ENCODE measurements at places on chromosomes 7 and 10. TPM values are rescaled to one million over a fixed set of nuclear protein-coding genes. Genes with fewer than 3 reads are reported as not detected.

DNA sequence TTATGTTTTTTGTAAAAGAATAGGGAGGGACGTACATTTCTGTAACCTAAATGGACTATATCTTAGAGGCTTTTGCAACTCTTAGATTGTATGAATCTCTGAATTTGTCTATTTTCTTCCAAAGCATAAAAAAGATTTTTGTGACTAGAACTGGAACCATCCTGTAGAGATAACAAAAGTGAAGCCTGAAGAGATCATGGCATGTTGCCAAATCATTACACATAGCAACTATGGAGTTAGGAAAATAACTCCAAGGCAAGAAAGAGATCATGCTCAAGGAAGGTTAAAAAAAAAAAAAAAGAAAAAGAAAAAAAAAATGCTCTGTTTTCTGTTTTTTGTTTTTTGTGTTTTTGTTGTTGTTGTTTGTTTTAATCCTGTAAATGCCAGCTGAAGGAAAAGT is 567.7 kb upstream of the ZWINT start:
- no peaks in the 10 kb centered on the region for H3K36me3 ChIP-seq
- peak; percentile 39 for DNase-seq
- H3K4me3 ChIP-seq = no peak overlapping the region
- H3K27me3 ChIP-seq = no peaks in the 10 kb centered on the region
- no peaks in the 10 kb centered on the region for H3K4me1 ChIP-seq
- H3K27ac ChIP-seq = no peak overlapping the region

DNA sequence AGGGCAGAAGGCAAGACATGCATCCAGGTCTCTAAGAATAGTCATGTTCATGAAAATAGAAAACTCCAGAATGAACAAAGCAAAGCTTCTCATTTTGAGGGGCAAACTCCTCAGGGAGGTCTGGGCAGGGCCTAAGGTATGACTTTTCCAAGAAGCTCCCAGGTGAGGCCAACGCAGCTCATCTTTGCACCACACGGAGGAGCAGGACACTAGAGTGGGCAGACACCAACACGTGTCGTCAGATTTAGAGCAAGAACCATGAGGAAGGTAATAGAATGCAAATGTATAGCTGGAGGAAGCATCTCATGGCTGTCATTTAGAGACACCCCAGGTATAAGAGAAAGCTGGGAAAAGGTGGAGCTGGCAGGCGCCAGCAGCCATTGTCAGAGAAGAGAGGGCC is 95.7 kb downstream of the WDFY4 start:
- H3K4me3 ChIP-seq = no peak overlapping the region
- H3K27me3 ChIP-seq = no peaks in the 10 kb centered on the region
- H3K27ac ChIP-seq = no peak overlapping the region
- no peaks in the 10 kb centered on the region for H3K4me1 ChIP-seq

GRCh38 chr10:127973791-127974311 is 66.9 kb downstream of the PTPRE start:
- H3K27me3 ChIP-seq = no peaks in the 10 kb centered on the region
- H3K4me3 ChIP-seq = no peak overlapping the region
- H3K36me3 ChIP-seq = no peaks in the 10 kb centered on the region
- no peak for DNase-seq

- H3K4me1 ChIP-seq = no peaks in the 10 kb centered on the region
- no peaks in the 10 kb centered on the region for H3K36me3 ChIP-seq
- peaks cover 11% of the 10 kb centered on the region for H3K27me3 ChIP-seq
- no peak overlapping the region for H3K4me3 ChIP-seq
Measured at GRCh38 chr7:25918731-25919130, 233.3 kb upstream of the NFE2L3 start.

DNA sequence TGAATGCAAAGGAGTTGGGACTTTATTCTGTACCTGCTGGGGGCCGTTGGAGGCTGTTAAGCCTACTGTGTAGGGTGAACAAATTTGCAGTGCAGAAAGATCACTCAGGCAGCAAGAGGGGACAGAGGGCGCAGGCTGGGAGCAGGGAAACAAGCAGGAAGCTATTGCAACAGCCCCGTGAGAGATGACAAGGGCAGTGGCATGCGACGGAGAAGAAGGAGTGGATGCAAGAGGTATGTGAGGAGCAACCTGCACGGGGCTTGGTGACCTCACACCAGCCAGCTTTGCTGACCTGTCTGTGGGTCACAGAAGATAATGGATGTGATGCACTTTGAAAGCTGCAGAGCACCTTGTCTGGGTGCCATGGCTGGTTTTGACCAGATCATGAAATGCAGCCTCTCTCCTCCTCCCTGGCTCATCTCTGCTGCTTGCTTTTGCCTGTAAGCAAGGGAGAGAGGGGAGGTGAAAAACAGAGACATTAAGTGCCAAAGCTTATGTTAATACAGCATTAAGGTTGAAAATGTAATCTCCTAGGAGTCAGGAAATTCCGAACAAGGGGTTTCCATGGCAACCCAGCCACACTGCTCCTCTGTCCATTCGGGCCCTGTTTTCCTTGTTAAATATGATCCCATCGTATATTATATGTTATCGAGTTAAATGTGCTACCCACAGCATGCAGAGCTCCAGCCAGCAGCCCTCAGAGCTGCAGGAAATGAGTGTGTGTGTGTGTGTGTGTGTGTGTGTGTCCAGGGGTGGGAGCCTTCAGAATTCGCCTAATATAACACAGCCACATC is 314.3 kb upstream of the ZMIZ1 start:
- H3K4me1 ChIP-seq = peaks cover 25% of the 10 kb centered on the region
- no peak overlapping the region for H3K4me3 ChIP-seq
- no peaks in the 10 kb centered on the region for H3K27me3 ChIP-seq
- DNase-seq = no peak
- no peak overlapping the region for H3K27ac ChIP-seq

GRCh38 chr10:95536894-95537541 is 24.2 kb downstream of the SORBS1 start:
- no peak overlapping the region for H3K4me3 ChIP-seq
- peak overlapping the region; percentile 87 for H3K27ac ChIP-seq
- no peaks in the 10 kb centered on the region for H3K27me3 ChIP-seq
- DNase-seq = no peak

- DNase-seq = no peak
- H3K4me3 ChIP-seq = no peak overlapping the region
- H3K27ac ChIP-seq = no peak overlapping the region
- no peaks in the 10 kb centered on the region for H3K36me3 ChIP-seq
- H3K4me1 ChIP-seq = peaks cover 4% of the 10 kb centered on the region
Measured at GRCh38 chr10:75646218-75646915, 214.9 kb downstream of the LRMDA start.

GRCh38 chr7:68267486-68267885 is 1270.9 kb downstream of the TYW1 start:
- H3K27me3 ChIP-seq = no peaks in the 10 kb centered on the region
- no peak overlapping the region for H3K4me3 ChIP-seq
- no peaks in the 10 kb centered on the region for H3K36me3 ChIP-seq
- H3K27ac ChIP-seq = no peak overlapping the region

DNA sequence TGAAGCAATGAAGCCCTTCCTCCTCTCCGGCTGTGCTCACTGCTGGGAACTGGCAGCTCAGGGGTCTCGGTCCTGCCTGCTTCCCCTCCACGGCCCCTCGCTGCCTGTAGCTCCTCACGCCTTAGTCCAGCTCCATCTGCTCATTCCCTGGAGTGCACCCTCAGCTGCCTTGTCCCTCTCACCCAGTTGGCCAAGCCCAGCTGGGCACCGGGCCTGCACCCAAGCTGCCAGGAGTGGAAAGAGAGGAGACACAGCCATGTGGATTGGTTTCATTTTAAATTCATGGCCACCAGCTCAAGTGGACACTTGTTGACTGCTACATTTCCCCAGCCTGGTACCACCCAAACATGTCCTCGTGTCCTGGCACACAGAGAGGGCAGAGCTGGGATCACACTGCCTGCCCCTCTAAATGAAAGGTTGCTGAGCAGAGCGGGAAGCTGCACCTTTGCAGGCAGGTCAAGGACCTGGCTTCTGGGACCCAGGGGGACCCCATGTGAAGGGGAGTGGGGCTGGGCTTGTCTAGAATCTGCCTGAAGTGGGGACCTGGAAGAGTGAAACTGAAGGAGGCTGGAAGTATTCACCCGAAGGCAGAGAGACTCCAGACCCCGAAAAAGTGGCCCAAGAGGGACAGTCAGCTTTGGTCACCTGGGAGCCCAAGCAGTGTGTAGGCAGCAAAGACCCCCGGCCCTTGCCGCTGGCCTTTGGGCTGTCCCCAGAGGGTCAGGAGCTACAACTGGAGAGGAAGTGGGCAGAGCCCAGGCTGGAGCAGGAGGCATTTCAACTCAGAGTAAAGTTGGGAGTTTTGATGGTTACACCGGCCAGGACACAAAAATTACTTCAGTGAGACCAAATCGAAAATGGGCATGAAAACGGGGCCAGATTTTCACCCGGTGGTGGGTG is 15.0 kb upstream of the BNIP3 start:
- no peak overlapping the region for H3K4me3 ChIP-seq
- no peaks in the 10 kb centered on the region for H3K36me3 ChIP-seq
- H3K27ac ChIP-seq = peak overlapping the region; percentile 91
- H3K27me3 ChIP-seq = no peaks in the 10 kb centered on the region
- no peak for DNase-seq
- peaks cover 37% of the 10 kb centered on the region for H3K4me1 ChIP-seq

GRCh38 chr7:28358423-28358868 is 53.9 kb upstream of the CREB5 start:
- H3K4me3 ChIP-seq = no peak overlapping the region
- H3K36me3 ChIP-seq = no peaks in the 10 kb centered on the region
- H3K4me1 ChIP-seq = no peaks in the 10 kb centered on the region
- H3K27me3 ChIP-seq = peaks cover 7% of the 10 kb centered on the region
- no peak overlapping the region for H3K27ac ChIP-seq

- peaks cover 24% of the 10 kb centered on the region for H3K4me1 ChIP-seq
- H3K36me3 ChIP-seq = peaks cover 20% of the 10 kb centered on the region
- H3K4me3 ChIP-seq = no peak overlapping the region
- no peak for DNase-seq
- H3K27ac ChIP-seq = no peak overlapping the region
Measured at GRCh38 chr7:151857412-151857811, 19.5 kb downstream of the PRKAG2 start.

DNA sequence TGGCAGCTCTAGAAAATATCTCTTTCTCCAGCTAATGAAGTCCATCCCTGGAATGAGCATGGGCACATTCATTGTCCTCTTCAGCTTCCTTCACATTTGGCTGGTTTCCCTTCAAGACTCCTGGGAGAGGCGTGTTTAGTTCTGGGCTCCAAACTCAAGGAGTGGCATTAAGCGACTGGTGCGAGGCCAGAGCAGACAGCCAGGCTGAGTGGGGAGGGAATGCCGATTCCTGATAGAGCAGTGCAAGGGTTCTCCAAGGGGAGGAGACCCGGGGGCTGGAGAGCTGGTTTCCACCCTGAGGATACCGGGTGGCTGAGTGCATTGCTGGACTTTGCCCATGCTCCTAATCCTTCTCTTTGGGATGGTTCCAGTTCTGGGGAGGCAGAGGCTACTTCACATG is 372.1 kb downstream of the RPS24 start:
- no peak for DNase-seq
- peaks cover 23% of the 10 kb centered on the region for H3K27me3 ChIP-seq
- H3K36me3 ChIP-seq = no peaks in the 10 kb centered on the region
- no peak overlapping the region for H3K27ac ChIP-seq
- H3K4me3 ChIP-seq = no peak overlapping the region

DNA sequence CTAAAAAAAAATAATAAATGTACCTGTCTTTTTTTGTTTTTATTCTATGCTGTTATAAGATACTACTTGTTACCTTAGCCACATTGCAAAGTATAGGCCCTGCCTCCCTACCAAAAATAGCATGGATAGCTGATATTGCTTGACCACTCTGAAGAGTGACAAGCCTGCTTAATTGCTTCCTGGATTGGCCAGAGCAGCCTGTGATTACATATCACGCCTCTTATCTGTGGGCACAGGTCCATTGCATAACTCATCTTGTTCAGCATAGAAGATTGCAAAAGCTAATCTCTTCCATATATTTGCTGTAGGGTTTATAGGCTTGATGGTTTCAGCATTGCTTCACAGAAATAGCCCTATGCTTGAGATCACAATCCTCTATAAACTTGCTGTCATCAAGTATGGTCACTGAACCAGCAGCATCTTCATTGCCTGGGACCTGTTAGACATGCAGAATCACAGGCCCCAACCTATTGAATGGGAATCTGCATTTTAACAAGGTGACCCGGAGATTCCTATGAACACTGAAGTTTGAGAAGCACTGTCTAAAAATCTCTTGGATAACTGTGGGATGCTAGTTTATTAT is 280.8 kb upstream of the CDC14C start:
- H3K27ac ChIP-seq = no peak overlapping the region
- H3K36me3 ChIP-seq = no peaks in the 10 kb centered on the region
- H3K4me1 ChIP-seq = no peaks in the 10 kb centered on the region
- no peak for DNase-seq
- H3K4me3 ChIP-seq = no peak overlapping the region

Gene GRID2IP
- total RNA-seq = not detected

Gene C10orf71
- not detected for total RNA-seq

Gene AP4M1
- 84.4 TPM for total RNA-seq

Gene ZNF853
- 8.6 TPM for total RNA-seq

Gene DMBT1
- not detected for total RNA-seq

Gene UPK3B
- 2.0 TPM for total RNA-seq

Gene ERVW-1
- total RNA-seq = not detected

Gene CYP3A7
- not detected for total RNA-seq
